ENCODE measurements at places on chromosomes 5 and 9.

- H3K27me3 ChIP-seq, result no peaks in the 10 kb centered on the region
- H3K27ac ChIP-seq, result no peak overlapping the region
- DNase-seq, result no peak
- no peaks in the 10 kb centered on the region for H3K4me1 ChIP-seq
Observed at GRCh38 chr5:125961150-125961549, 462.1 kb upstream of the GRAMD2B start.

- no peak overlapping the region for H3K27ac ChIP-seq
- no peaks in the 10 kb centered on the region for H3K4me1 ChIP-seq
- no peak overlapping the region for H3K4me3 ChIP-seq
- no peak for DNase-seq
Observed at GRCh38 chr5:150490754-150491153, 17.2 kb upstream of the NDST1 start.

GRCh38 chr9:114070188-114071103 lies 7.7 kb downstream of the AMBP start:
- H3K4me1 ChIP-seq, result no peaks in the 10 kb centered on the region
- DNase-seq, result no peak
- no peaks in the 10 kb centered on the region for H3K36me3 ChIP-seq
- H3K27me3 ChIP-seq, result peaks cover 15% of the 10 kb centered on the region
- no peak overlapping the region for H3K4me3 ChIP-seq

GRCh38 chr5:54491326-54491725 lies 26.2 kb upstream of the SNX18 start:
- H3K27ac ChIP-seq, result no peak overlapping the region
- DNase-seq, result no peak
- peaks cover 36% of the 10 kb centered on the region for H3K27me3 ChIP-seq
- H3K4me1 ChIP-seq, result no peaks in the 10 kb centered on the region

DNA sequence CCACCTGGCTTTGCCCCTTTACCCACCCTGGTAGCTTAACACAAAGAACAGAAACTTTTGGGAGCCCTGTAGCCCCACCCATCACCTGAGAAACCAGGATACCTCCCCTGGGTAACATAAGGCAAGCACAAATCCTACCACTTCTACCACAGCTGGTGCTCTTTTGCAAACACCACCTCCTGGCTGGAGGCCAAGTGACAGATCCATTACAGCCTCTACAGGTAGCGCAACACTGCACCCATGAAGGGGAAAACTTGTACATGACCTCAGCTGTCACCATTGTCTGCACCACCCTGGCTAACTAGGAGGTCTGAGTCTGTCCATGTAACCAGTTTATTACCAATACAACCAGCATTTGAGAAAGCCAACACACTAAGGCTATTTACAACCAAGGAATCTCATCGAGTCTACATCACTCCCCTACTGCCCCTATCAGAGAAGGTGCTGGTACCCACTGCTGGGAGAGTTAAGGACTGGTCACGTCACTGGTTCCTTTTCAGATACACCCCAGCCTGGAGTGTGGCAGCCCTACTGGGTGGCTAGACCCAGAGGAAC lies 128.6 kb downstream of the PJA2 start:
- H3K4me1 ChIP-seq, result no peaks in the 10 kb centered on the region
- no peaks in the 10 kb centered on the region for H3K36me3 ChIP-seq
- no peak overlapping the region for H3K27ac ChIP-seq
- no peaks in the 10 kb centered on the region for H3K27me3 ChIP-seq

- no peak for DNase-seq
- no peaks in the 10 kb centered on the region for H3K27me3 ChIP-seq
- H3K4me1 ChIP-seq, result peaks cover 14% of the 10 kb centered on the region
- H3K27ac ChIP-seq, result peak overlapping the region; percentile 88
- peaks cover 8% of the 10 kb centered on the region for H3K36me3 ChIP-seq
Observed at GRCh38 chr5:100846772-100847171, 56.3 kb downstream of the ST8SIA4 start.

Data from effector memory CD8-positive, alpha-beta T cell (primary cell).